ENCODE measurements at places on chromosomes 5 and 9.

GRCh38 chr9:22469928-22470544 is 23.4 kb downstream of the DMRTA1 start:
- DNase-seq = peak; percentile 49

GRCh38 chr9:21616082-21616778 is 134.1 kb upstream of the IFNE start:
- no peak for DNase-seq

DNA sequence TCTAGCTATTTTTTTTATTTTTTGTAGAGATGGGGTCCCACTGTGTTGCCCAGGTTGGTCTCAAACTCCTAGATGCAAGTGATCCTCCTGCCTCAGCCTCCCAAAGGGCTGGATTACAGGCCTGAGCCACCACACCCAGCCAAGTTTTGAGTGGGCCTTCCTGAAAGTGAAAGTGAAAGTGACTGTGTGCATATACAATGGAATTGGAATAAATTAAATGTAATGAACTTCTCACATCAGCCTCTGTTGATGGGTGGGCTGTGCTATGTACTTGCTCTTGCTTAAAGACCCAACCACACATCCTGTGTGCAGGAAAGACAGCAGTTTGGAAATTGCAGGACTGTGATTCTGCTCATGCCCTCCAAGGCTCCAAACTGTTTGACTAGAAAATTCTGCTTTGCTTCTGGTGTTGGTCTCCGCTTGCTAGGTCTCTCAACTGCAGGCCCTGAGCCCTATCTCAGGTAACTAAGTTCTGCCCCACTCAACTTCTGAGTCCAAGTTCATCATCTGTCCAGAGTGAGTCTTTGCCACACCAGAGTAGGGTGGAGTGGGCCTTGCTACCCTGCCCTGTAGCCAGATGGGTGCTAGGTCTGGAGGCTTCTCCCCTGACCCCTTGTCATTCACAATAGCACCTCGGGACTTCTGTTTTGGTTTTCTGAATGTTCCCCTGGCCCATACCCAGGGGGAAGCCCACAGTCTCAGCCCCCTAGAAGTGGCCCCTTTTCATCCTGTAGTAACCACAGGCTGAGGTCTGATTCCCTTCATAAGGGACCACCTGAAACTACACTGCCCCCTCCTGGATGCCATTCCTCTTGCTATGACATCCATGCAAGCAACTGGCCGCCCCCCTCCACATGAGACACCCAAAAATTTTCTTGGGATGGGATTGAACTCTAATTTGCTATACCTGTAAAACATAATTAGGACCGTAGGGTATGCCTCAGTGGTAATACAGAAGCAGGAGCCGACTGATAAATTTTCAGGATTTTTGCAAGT is 36.5 kb upstream of the RAD23B start:
- DNase-seq = no peak

GRCh38 chr5:56288873-56289601 is 55.9 kb upstream of the ANKRD55 start:
- no peak for DNase-seq

- no peak for DNase-seq
These were observed 8.2 kb downstream of the SV2C start for GRCh38 chr5:76091351-76091750.

- DNase-seq = no peak
These were observed 12.7 kb downstream of the MRRF start for GRCh38 chr9:122277285-122277897.

GRCh38 chr9:107963246-107963645 is 473.7 kb upstream of the KLF4 start:
- DNase-seq = no peak

- DNase-seq = no peak
These were observed 26.8 kb downstream of the JADE2 start for GRCh38 chr5:134552301-134552700.

DNA sequence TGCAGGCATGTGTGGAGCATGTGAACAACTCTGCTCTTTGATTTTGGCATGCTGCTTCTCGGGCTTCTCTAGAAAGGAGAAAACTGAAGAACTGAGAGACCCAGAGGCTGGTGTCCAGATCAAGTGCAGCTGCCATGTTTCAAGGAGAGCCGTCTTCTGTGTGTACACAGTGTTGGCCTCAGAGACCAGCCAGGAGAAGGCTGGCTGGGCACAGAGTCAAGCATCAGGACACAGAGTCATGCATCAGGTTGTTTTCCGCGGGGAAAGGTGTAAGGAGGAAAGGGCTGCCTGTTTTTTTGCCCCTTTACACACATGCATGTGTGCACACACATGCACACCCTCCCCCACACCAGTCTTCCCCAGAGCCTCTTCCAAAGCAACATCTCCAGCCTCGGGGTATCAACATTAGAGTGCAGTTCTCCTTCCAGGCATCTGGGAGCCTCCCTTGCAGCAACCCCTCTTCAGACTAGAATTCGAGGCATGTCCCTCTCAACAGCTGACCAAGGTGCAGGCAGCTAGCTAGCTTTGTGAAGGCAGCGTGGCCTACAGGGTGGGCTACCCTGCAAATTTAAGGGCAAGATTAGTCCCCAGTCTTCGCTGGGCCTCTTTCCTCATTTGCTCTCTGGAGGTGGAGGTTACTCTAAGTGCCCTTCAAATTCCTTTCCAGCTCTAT is 180.9 kb downstream of the AOPEP start:
- DNase-seq = no peak

DNA sequence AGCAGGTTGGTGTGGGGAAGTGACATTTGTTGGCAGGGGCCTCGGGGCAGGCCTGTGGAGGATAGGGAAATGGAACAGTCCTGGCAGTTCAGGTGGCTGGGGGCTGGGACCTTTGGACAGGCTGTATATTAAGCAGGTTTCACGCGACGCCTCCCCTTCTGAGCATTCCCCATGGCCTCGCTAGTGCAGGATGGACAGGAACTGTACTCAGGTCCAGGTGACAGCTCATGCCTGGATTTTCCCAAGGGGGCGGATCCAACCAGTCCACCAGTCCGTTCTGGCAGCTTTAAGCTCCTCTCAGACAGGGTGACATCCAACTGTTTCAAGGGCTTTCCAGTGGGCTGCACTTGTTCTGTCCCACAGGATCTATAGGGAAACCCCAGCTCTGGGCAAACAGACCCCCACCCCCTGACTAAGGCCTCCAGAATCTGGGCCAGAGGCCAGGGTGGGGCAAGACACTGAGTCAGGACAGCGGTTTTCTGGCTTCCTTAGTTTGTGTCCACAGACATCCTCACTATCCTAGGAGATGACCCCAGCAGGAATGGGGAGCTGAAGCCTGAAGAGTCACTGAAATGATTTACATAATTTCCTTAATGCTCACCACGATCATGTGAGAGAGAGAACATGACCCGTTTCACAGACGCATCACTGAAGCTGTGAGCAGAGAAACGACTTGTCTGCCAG is 20.9 kb downstream of the CSF2 start:
- no peak for DNase-seq

DNA sequence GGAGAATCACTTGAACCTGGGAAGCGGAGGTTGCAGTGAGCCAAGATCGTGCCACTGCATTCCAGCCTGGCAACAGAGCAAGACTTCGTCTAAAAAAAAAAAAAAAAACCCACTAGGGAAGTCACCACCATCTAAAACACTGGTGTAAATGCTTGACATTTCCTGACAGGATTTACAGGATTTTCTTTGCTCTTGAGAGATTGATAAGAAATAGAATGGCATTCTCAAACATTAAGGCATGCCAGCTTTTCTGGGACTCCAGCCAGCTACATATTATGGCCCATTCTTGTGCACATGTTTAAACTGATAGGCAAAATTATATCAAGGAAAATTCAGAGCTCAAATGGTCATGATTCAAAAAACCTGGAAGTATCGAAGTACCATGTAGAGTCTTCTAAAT is 28.7 kb downstream of the GTF3C4 start:
- no peak for DNase-seq

GRCh38 chr5:96968074-96968473 is 32.2 kb downstream of the LNPEP start:
- DNase-seq = no peak

DNA sequence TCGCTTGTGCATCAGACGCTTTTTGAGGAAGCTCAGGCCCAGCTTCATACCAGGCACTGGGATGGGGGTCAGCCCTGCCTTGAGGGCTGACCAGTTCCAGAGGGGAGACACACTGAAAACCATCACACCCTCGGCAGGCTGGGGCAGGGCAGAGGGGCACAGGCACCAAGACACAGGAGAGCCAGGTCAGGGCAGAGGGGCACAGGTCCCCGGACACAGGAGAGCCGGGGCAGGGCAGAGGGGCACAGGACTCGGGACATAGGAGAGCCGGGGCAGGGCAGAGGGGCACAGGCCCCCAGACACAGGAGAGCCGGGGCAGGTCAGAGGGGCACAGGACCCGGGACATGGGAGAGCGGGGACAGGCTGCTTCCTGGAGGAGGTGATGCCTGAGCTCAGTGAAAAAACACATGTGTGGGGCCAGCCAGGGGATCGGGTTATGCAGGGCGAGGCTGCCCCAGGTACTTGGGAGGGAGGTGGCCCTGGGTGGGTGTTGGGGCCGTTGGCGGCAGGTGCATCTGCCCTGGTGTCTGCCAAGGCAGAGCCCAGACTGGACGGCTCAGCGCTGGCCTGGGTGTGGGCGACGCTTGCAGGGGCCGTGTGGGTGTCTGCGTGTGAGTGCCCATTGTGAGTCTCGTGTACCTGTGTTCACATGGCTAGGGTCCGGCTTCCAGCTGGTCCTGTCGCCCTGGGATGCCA is 15.1 kb upstream of the SLC2A6 start:
- no peak for DNase-seq

- DNase-seq = no peak
These were observed 243.8 kb downstream of the CSNK1G3 start for GRCh38 chr5:123755653-123756317.

DNA sequence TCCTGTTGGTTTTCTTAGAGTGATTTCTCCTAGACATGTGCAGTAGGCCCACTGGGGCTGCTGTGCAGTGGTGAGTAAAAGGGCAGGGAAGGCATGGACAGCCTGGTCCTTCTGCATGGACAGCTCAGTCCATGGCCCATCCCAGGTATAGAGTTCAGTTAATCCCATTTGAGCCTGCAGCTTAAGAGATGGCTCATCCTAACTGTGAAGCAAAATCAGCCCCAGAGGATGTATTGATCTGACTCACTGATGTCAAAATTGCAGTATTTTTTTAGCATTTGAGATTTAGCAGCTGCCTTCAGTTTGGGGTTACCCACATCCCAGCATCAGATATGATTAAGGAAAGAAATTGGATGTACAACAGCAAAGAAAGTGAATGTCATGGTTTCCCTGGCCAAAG is 93.4 kb downstream of the PDE6A start:
- no peak for DNase-seq

DNA sequence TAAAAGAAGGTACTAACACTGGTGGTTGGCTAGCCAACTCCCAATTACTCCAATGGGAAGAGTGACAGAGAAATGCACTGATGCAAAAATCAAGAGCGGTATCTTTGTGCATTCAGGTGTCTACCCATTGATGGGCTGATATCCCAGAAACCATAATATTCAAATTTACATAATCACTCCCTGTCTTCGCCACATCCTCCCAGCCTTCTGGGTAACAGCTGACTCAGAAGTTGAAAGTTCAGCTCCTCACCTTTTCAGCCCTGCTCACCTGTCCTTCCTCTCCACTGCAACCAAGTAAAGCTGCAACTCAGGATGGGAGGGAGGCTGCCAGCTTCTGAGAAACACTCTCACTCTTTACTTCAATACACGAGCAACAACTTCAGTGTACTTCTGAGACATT is 6.9 kb downstream of the SUSD1 start:
- no peak for DNase-seq

GRCh38 chr5:33010846-33011245 is 299.7 kb downstream of the NPR3 start:
- DNase-seq = no peak

GRCh38 chr9:108544866-108545265 is 310.9 kb downstream of the ACTL7B start:
- DNase-seq = no peak

DNA sequence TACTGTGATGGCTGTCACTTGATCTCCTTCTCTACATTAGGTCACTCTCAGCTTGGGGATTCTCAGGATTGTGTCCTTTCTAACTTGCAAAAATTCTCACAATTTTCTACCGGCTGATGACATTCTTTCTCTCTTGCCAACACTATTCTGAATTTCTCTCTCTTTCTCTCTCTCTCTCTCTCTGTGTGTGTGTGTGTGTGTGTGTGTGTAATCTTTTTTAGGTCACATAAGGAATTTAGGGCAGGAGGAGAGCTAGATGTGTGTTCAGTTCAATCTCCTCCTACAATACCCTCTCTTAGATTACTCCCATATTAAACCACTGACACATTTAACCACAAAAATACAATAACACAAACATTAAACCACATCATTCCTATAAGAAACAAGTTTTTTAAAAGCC is 242.3 kb upstream of the NREP start:
- no peak for DNase-seq

DNA sequence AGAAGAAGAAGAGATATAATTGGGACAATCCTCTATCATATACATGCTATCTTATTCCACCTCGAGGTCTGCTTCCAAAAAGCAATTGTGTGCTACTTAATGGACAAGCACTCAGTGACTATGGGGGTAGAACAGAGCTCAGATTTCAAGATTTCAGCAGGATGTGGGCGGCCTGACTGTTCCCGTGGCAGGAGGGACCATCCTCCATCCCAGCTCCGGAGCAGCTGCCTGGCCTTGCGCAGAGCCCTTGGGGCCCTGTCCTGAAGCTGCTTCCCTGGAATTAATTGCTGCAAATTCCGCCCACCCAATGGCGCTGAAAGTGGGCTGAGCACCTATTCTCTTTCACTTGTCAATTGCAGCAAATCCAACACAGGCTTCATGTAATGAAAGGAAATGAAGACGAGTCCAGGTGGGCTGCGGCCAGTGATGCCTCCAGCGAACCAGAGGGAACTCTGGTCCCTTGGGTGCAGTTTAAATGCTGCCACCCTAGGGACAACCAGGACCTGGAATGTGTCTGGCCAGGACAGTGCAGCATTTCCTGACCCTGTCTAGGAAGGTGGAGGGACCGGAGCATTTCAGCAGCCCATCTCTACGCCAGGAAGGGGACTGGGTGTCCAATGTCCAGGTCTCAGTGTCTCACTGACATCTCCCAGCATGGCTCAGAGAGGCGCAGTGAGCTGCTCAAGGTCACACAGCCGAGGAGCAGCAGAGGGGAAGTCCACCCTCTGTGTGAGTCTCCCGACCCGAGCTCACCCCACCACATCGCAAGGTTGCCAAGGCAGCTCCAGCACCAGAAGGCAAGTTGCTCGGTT is 50.5 kb upstream of the FCN1 start:
- peak; percentile 43 for DNase-seq

DNA sequence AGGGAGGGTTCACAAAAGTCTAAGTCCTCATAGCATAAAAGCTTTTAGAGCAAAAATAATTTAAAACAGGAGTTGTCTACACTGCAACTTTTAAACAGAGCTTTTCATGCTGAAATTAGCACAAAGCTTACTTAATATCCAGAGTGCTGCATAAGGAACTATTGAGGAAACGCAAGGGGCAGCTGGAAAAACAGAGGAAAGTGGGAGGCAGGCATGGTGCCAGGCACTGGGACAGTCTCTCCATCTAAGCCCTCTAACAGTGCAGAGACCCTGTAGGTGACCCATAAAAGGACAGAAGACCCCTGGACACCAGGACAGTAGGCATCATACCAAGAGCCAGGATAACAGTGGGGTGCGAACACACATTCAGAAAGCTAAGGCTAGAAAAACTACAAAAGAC is 49.3 kb downstream of the ADAMTS12 start:
- DNase-seq = no peak

GRCh38 chr5:149212198-149212951 is 59.3 kb upstream of the AFAP1L1 start:
- no peak for DNase-seq
